Activated naive CD4-positive, alpha-beta T cell (primary cell): ENCODE measurements at places on chromosomes 12 and 14.

GRCh38 chr12:19775241-19775640 lies 335.9 kb downstream of the AEBP2 start:
- no peak for DNase-seq

DNA sequence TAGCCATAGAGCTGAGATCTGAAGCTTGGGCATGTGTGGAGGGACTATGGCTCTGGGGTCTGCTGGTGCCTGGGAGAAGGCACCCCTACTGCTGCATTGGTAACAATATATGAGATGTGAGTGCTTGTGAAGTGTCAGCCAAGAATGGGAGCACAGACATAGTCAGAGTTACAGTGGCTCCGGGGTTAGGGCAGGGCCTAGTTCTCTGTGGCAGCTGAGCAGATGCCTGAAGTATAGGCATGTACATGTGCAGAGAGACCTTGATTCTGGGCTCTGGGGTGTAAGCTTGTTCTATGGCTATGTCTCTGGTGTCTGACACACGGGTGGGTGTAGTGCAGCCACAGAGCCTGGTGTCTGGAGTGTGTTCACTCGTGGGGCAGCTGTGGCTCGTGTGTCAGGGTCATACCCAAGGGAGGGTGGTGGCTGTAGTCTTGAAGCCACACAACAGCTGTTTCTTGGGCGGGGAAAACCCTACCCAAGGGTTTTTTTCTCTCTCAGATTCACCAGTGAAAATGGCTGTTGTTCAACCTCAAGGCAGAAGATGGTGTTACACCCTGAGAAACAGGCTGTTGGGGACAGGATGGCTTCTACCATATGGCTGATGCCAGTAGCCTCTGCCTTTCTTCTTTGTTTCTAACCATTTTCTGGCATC lies 11.9 kb upstream of the TCL1A start:
- DNase-seq = no peak

- DNase-seq = no peak
Observed at GRCh38 chr12:131101703-131102492, 148.2 kb downstream of the ADGRD1 start.

DNA sequence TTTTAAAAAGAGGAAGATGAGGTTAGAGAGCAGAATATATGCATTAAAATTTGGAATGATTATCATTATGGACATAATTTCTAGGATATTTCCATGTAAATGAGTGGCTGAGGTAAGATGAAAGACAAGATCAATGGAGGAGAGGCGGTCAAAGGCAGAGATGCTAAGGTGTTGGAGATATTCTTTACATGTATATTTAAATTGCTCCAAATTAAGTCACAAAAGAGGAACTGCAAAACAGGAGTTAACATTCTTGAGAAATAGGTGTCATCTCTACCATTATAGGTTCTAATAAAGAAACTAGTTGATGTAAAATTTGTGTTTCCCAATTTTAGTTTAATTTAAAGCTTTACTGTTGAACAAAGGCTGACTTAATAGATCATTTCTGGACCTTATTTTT lies 268.5 kb upstream of the PPFIA2 start:
- no peak for DNase-seq

- no peak for DNase-seq
Observed at GRCh38 chr14:88189417-88190191, 133.5 kb downstream of the KCNK10 start.

DNA sequence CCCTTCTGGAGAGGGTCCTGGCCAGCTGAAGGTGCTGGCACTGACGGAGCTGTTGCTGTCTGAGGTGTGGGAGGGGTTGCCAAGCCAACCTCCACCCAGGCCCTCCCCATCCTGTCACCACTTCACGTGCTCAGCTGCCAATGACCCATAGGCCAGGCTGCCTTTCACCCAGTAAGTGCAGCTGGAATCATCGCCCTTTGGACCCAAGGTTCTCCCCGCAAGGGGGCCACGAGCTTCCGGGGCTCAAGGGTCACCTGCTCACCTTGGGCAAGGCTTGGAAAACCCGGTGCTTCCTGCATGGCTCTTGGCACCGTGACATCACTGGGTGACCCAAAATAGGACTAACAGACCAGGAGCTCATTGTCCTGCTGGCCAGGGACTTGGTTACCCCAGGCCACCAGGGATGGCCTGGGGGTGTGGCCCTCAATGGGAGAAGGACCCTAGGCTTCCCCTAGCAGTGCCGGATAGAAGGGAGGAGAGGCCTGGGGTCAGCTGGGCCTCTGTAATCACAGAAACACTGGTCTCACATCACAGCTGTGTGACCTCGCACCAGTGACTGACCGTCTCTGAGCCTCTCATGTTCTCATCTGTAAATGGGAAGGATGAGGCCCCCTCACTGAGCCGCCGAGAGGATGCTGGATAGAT lies 51.3 kb downstream of the CCDC85C start:
- DNase-seq = no peak

GRCh38 chr12:111757361-111758119 lies 9.2 kb upstream of the ALDH2 start:
- no peak for DNase-seq

DNA sequence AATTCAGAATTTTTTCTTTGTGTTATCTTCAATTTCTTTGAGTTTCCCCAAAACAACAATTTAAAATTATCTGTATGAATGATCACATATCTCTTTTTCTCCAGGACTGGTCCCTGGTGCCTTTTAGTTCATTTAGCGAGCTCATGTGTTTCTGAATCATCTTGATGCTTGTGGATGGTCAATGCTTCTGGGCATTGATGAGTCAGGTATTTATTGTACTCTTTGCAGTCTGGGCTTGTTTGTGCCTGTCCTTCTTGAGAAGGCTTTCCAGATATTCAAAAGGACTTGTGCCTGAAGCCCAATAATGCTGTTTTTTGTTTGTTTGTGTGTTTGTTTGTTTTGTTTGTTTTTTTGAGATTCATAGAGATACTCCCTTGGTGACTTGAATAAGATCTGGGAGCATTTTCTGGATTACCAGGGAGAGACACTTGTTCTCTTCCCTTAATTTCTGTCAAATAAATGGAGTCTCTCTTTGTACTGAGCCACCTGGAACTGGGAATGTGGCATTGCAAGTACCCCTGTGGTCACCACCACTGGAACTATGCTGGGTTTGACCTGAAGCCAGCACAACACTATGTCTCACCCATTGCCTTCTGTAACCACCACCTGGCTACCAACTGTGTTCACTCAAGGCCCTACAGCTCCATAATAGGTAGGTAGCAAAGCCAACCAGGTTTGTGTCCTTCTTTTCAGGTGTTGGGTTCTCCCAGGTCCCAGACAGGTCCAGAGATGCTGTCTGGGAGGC lies 56.3 kb downstream of the SLC6A15 start:
- no peak for DNase-seq

- no peak for DNase-seq
Observed at GRCh38 chr12:110661337-110661972, 27.5 kb downstream of the HVCN1 start.

GRCh38 chr12:131869871-131870418 lies 24.5 kb upstream of the ULK1 start:
- DNase-seq = no peak

DNA sequence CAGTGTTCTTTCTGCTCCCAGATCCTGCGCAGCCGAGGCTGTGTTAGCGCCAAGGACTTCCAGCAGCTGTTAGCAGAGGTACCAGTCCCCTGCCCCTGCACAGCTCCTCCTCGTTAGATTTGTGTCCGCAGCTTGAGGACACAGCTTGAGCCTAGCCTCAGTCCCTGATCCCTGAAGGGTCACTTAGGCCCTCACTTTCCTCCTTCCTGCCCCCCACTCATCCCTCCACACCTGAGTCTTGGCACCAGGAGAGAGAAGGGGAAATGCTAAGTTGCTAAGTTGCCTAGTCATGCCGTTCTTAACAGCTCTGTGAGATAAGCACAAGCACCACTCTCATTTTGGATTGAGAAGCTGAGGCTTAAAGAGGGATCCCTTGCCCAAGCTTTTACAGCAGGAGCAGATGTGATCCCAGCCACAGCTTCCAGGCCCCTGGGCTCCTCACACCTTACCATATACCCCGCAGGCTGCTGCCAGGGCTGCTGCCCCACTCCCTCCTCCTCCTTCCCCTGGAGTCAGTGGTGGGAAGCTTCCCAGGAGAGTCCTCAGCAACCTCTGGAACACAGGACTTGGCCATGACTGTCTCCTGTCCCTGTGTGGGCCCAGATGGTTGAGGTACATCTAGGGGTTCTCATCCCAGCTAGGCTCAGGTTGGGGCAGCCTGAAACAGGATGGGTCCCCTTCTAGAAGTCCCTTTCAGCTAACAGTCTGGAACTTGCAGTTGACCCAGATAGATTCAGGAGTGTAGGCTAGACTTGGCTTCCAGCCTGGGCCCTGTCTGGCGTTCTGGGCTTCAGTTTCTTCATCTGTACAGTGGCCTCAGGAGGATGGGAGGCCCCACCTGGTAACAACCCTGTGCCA lies 975 bp downstream of the OGFOD2 start:
- DNase-seq = no peak

GRCh38 chr12:23834076-23834475 lies 115.4 kb downstream of the SOX5 start:
- DNase-seq = no peak

DNA sequence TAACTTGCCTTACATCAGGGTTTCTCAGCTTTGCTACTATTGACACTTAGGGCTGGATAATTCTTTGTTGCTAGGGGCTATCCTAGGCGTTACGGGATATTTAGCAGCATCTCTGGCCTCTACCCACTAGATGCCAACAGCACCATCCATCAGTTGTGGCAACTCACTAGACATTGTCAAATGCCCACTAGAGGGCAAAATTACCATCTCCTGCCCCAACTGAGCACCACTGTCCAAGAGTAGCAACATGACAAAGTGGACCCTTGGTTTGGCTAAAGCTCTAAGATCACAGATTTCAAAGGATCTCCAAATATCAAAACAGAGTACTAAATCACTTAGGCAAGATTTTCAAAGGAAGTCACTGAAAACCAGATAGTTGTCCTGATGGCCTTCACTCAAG lies 251.7 kb upstream of the TBX3 start:
- no peak for DNase-seq

DNA sequence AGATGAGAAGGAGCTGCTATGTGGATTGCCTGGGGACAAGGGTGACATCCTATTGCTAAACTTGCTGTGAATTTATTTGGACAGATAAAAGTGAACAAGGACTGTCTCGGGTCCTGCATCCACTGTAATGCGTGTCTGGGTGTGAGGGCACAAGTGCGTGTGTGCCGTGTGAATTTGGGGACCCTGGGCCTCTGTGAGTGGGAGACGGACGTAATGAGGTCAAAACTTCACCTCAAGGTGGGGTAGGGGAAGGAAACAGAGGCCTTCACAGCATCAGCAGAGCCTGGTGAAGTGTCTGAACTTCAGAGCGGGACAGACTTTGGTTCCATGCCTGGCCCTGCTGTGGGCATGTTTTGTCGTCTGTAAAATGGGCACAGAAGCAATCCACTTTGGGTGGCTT lies 14.8 kb downstream of the ASB2 start:
- DNase-seq = no peak

- DNase-seq = no peak
Observed at GRCh38 chr12:107967170-107967569, 161.9 kb upstream of the WSCD2 start.

DNA sequence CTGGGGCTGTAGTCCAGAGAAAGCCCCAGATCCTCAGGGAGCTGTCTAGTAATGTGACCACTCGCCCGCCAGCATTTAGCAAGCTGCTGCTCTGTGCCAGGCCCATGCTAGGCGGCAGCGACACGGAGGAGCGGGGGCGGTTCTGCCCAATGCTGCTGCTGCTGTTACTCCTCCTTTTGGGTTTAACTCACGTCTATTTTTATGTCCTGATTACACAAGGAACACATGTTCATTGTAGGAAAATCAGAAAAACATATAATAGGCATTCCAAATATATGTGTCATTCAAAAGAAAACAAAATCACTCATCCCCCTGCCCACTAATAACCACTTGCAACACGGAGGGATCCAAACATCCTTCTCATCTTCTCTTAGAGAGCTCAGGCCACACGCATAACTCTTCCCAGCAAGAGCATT lies 30.4 kb downstream of the CCDC92 start:
- DNase-seq = no peak

DNA sequence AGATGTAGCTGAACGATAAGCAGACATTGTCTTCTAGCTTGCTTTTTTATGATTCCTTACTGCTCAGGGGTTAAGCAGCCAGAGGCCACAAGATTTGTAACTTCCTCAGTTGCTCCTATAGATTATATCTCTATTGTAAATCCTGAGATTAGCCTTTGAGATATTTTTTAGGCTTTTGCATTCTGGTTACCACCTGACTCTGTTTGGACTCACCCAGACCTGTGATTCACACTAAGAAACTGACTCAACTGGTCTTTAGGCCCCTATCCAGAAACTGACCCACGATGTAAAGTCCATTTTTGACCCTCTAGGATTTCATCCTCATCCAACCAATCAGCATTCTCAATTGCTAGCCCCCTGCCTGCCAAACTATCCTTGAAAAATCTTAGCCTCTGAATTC lies 194.4 kb downstream of the RASSF9 start:
- DNase-seq = no peak

DNA sequence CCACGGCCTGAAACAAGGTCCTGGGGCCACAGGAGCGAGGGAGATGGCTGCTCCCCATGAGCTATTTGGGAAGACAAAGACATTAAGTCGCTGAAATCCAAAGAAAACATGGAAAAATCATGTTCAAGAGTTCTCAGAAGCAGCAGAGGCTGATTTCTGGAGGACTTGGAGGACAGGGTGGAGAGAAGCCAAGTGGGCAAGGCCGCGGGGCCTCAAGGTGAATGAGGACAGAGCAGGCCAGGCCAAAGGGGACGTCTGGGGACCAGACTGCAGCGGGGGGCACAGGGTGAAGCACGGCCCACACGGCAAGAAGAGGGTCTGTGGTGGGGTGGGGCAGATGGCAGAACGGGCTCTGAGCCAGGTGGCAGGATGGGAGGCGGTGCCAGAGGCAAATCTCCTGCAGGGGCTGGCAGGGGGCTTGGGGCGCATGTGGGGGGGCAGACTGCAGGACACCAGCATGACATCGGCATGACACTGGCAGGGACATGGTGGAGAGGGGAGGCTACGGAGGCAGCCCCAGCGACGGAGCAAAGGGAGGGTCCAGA lies 48.9 kb downstream of the RNF34 start:
- DNase-seq = no peak

- DNase-seq = no peak
Observed at GRCh38 chr12:122842505-122843405, 7.5 kb downstream of the HIP1R start.

GRCh38 chr12:64476844-64477243 lies 24.9 kb downstream of the TBK1 start:
- no peak for DNase-seq

GRCh38 chr12:67623259-67623658 lies 25.3 kb upstream of the DYRK2 start:
- no peak for DNase-seq

- no peak for DNase-seq
Observed at GRCh38 chr12:64810831-64811230, 13.6 kb upstream of the TBC1D30 start.

DNA sequence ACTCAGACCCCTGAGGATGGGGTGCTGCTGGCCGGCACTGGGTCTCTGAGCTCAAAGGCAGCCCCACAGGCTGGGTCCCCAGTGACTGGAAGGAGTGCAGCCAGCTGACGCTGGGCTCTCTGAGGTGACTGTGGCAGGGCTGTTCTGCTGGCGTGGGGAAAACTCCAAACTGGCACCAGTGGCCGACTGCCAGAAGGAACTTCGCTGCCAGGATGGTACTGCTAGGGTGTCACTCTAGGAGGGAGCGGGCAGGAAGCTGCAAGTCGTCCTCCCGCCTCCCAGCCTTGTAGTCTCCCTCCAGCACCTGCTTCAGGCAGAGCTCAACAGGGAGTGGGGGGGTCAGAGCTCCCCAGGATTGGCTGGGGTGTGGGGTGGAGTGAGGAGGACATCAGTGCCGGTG lies 41.3 kb downstream of the CDC42BPB start:
- no peak for DNase-seq

GRCh38 chr12:109625131-109625559 lies 51.6 kb downstream of the MVK start:
- no peak for DNase-seq
